ENCODE measurements at places on chromosomes 6 and 20.

- DNase-seq, result no peak
Observed at GRCh38 chr6:65776332-65776731, 69.3 kb upstream of the EYS start.

- DNase-seq, result no peak
Observed at GRCh38 chr6:44012078-44012493, 115.2 kb downstream of the MRPL14 start.

DNA sequence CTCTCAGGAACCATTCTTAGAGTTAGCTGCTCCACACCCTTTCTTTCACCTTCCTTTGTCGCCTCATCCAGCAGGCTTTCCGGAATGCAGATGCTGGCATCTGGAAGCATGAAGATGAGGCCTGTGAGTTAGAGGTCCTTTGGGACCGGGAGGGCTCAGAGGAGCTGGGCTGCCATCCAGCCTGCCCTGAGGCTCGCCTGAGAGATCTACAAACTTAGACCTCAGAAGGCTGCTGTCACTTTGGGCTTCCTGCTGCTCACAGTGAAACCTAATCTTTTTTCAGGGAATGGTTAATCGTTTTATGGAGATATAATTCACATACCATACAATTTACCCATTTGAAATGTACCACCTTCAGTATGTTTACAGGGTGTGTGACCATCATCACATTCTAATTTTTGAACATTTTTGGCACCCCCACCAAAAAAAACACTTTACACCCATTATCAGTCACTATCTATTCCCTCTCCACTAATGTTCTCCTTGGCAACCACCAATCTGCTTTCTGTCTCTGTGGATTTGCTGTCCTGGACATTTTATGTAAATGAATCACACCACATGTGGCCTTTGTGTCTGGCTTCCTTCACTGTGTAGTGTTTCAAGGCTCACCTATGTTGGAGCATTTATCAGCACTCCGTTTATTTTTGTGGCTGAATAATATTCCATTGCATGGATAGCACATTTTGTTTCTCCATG, 20.0 kb upstream of the MPC1 start:
- no peak for DNase-seq

- DNase-seq, result no peak
Observed at GRCh38 chr20:35007891-35008290, 52.2 kb downstream of the MYH7B start.

GRCh38 chr6:88262332-88262731, 96.2 kb upstream of the CNR1 start:
- DNase-seq, result no peak

- DNase-seq, result no peak
Observed at GRCh38 chr6:25025248-25025918, 89.6 kb upstream of the RIPOR2 start.

GRCh38 chr6:19712012-19712688, 125.0 kb upstream of the ID4 start:
- no peak for DNase-seq

GRCh38 chr6:135008072-135008940, 46.3 kb downstream of the HBS1L start:
- no peak for DNase-seq

DNA sequence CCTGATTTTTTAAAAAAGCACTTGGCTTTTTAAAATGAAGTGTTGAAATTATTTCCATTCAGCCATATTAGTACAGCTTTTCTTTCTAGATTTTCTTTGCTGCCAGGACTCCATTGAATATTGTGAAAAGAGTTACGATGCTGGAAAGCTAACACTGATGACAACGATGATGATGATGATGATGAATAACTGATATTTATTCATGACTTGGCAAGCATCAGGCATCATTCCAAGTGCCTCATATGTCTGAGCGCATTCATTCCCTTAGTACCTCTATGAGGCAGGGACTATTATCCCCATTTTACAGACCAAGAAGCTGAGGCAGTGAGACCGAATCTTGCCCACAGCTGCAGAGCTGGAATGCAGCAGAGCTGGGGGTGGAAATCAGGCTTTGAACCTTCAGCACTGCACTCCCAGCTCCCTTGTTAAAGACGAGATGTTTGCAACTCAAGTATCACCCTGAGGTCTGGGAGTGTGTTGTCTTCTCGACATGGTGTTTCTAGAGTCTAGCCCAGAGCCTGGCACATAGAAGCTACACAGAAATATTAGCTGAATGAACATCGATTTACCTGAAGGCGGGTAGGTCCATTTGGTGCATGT, 85.5 kb upstream of the FRMD1 start:
- no peak for DNase-seq

DNA sequence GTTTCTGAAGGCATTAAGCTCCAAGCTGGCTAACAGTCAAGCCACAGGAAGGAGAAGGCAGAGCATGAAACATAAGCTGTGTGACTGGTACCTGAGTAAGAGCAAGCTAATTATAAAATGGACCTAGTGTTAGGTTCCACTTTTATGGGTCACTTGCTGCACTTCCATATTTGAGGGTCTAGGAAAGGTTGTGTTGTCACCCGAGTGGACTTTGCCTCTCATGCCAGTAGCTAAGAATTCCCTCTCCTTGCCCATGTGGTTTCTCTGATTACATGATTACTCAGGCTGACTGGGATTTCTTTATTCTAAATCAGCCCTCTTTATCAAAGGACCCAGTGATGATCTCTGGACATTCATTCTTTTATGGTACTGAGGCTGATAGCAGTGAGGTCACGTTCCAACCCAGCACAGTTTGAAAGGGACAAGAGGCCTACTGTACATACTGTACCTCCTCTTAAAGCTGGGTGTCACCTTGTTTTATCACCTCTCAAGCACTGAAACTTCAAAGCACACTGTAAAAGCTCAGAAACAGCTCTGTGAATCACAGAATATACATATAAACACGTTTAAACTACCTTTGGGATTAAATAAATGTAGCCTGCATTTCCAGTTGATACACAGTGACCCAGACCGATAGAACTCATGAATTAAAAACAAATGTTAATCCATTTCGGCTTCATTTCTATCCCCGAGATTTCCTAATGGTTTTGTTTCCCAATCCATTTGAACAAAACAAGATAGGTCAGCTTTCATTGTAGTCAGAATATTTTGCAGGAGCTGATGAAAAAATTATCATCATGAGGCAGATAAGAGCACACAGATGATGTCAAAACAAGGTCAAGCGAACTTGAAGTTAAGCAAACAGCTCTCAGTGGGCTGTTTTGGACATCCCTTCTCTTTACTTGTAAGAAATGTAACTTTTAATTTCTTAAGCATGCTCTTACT, 96.5 kb downstream of the ALDH8A1 start:
- DNase-seq, result no peak

DNA sequence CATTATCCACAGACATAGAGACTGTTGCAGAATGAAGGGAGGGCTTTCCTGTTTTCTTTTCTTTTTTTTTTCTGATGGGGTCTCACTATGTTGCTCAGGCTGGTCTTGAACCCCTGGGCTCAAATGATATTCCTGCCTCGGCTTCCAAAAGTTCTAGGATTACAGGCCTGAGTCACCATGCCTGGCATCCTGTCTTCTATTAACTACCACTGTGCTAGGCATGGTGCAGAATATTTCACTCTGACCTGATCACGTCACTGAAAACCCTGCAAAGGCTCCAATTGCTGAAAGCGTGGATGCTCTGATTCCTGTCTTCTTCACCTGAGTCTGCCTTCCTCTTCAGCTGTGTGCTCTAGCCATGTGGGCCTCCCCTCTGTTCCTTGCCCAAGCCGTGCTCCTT, 8.5 kb upstream of the DNMT3B start:
- DNase-seq, result no peak

GRCh38 chr6:89252907-89253306, 35.7 kb upstream of the GABRR1 start:
- DNase-seq, result no peak

DNA sequence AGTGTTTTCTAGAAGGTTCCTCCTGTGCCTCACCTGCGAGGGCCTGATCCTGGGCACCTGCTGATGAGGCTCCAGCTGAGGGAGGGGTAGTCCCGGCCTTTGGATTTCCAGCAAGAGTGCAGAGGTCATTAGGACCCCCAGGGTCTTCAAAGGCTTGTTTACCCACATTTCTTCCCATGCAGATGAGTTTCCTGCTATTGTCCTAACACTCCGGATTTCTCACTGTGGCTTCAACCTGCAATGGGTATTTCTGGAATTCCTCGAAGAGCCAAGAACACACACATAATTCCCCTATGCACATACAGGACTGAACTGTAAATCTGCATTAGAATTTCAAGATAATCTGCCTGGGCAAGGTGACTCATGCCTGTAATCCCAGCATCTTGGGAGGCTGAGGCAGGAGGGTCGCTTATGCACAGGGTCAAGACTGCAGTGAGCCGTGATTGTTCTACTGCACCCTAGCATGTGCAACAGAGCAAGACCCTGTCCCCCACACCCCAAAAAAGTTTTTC, 53.9 kb downstream of the ADNP start:
- no peak for DNase-seq

GRCh38 chr6:166697113-166697512, 70.1 kb upstream of the RPS6KA2 start:
- DNase-seq, result no peak

All from 8988T (cell line).